NCI-H2107 (cell line): ENCODE measurements at places on chromosomes 11 and 22.

DNA sequence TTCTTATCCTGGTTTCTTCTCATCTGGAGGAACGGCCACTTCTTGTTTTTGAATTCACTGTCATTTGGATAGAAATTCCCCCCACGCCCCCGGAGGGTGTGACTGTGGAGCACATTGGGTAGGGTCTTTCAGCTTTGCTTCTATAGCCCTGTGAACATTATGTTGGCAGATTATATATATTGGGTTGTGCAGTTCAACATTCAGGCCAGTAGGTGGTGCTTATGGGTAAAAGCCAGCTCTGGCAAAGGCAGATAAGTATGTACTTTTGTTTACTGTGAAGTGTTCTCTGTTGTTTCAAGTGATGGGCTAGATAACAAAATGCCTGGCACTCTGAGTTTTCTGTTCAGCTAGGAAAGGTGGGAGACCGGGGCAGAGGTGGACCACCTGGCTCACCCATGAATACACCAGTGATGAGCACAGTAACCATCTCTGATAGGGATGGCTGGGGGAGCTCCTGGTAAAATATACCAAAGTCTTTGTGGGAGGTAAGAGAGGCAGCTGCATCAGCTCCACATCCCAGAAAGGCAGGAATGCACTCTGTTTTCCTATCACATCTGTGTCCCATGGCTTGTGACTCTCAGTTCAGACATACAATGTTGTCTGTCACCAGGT lies 1348.2 kb upstream of the RAG2 start:
- DNase-seq, result no peak

- DNase-seq, result no peak
Observed at GRCh38 chr11:76455331-76455730, 10.5 kb downstream of the EMSY start.

GRCh38 chr11:115580927-115581680 lies 76.9 kb upstream of the CADM1 start:
- no peak for DNase-seq

GRCh38 chr11:94866936-94867795 lies 99.0 kb downstream of the AMOTL1 start:
- DNase-seq, result no peak

- no peak for DNase-seq
Observed at GRCh38 chr11:1339066-1339675, 29.7 kb upstream of the TOLLIP start.

- DNase-seq, result peak; percentile 63
Observed at GRCh38 chr11:45872651-45873356, 12.6 kb upstream of the MAPK8IP1 start.

- DNase-seq, result no peak
Observed at GRCh38 chr11:64742889-64743590, 902 bp downstream of the RASGRP2 start.

GRCh38 chr11:134155946-134156865 lies 67.6 kb downstream of the NCAPD3 start:
- DNase-seq, result no peak

DNA sequence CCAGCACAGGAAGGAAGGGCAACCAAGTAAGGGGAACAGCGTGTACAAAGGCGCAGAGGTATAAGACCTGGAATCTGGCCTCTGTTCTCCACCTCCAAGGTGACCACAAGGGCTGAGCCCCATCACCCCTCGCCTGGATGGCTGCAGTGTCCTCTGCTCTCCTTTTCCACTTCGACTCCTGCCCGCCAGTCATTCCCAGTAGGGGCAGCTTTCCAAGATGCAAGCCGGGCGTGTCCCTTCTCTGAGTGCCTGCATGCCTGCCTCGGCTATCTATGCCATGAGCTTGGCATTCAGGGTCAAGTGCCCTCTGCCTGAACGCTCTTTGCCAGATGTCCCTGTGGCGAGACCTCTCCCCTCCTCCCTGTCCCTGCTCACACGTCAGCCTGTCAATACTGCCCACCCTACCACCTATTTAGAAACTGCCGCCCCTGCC lies 17.0 kb downstream of the FADS3 start:
- no peak for DNase-seq

DNA sequence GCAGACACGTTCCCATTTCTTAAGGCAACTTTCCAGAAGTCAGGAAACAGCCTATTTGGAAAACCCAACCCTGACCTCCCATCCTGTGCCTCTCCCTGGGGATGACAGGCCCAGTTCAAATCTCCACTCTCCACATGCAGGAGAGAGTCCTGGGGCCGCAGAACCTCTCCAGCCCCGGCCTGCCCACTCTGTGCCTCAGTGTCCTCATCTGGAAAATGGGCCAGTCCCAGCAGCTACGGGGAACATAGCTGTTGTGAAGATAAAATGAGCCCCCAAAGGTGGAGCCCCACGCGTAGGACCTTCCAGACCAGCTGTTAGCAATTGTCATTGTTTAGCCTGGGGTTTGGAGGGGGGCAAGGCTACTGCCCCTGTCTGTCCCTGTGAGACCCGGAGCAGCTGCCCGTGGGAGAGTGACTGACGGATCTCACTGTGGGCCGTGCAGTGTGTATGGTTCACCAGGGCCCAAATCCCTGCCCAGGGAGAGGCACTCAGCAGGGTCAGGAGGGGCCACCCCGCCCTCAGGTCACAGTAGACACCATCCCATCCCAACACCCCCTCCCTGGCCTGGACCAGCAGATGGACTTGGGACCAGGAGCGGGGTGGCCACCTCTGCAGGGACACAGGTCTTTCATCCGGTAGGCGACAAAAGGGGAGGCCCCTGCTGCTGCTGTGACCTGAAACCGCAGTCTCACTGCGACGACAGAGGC lies 145.9 kb downstream of the CTTN start:
- no peak for DNase-seq

- DNase-seq, result no peak
Observed at GRCh38 chr11:1717745-1718144, 20.8 kb downstream of the KRTAP5-6 start.

GRCh38 chr22:26466196-26466595 lies 17.4 kb downstream of the HPS4 start:
- no peak for DNase-seq

DNA sequence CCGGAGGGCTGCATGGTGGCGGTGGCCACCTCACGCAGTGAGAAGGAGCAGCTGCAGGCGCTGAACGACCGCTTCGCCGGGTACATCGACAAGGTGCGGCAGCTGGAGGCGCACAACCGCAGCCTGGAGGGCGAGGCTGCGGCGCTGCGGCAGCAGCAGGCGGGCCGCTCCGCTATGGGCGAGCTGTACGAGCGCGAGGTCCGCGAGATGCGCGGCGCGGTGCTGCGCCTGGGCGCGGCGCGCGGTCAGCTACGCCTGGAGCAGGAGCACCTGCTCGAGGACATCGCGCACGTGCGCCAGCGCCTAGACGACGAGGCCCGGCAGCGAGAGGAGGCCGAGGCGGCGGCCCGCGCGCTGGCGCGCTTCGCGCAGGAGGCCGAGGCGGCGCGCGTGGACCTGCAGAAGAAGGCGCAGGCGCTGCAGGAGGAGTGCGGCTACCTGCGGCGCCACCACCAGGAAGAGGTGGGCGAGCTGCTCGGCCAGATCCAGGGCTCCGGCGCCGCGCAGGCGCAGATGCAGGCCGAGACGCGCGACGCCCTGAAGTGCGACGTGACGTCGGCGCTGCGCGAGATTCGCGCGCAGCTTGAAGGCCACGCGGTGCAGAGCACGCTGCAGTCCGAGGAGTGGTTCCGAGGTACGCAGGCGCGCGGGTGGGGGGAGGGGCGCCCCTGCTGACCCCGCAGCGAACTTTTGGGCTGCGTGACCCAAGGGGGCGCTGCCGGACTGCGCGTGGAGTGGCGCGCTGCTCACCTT lies 670 bp downstream of the NEFH start:
- no peak for DNase-seq

DNA sequence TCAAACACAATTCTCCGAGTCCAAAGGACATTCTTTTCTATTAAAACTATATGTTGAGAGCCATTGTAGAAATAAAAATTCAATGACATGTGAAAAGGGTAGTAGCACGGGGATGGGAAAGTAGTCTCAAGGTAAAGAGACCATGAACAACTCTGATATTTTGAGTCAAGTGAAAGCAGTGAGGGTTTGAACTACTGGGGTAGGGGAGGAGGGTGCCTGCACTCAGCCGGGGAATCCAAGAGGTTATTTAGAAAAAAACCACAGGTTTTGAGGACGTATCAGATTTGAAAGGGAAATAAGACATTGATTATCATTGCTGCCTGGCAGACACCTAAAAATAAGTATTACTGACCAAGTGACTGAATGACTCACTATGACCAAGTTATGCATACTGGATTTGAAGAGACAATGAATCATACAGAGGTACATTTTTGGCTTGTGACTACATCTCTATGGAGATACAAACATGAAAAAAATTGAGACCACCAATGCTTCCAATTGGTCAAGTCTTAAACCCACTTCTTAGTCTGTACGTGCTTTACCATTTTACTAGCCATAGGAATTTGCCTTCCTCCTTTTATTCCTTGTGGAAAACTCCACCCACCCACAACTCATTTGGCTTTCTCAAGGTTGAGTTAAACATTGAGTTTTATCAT lies 2.2 kb upstream of the OR52H1 start:
- no peak for DNase-seq

DNA sequence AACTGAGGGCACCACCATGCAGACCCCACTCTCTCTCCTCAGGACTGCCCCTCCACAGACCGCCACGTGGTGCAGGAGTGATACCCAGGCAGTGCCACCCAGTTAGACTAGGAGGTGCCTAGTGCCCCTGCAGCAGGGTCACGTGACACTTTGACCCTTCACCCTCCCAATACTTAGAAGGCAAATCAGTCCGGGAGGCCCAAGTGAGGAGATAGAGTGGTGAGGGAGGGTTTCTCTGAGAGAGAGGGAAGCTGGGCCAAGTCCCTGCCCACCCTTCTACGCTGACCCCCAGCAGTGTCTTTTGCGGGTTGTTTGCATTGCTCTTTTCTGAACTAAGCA lies 84.6 kb downstream of the BUD13 start:
- DNase-seq, result no peak

DNA sequence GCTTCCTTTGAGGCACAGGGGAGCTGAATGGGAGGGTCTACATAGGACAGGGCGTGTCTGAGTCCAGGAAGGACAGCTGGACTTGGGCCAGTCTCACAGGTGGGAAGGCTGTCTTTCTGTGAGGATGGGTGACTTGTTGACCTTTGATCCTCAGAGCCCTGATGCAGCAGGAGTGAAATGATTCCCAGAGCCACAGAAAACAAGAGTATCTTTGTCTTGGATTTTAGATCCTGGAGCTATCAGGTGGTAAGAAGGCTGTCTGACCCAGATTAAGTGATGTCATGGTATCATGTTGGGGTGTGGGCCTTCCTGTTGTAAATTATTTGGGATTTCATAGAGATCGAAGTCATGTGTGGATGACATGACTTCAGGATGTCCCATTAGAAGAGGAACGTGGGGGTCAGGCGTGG lies 15.0 kb downstream of the PTPRJ start:
- DNase-seq, result no peak

GRCh38 chr22:36332623-36333332 lies 55.0 kb downstream of the MYH9 start:
- no peak for DNase-seq

GRCh38 chr11:107666911-107667613 lies 44.8 kb downstream of the SLN start:
- no peak for DNase-seq

- no peak for DNase-seq
Observed at GRCh38 chr11:95140397-95141033, 50.9 kb downstream of the ENDOD1 start.

- no peak for DNase-seq
Observed at GRCh38 chr11:109648804-109649203, 226.8 kb downstream of the C11orf87 start.

DNA sequence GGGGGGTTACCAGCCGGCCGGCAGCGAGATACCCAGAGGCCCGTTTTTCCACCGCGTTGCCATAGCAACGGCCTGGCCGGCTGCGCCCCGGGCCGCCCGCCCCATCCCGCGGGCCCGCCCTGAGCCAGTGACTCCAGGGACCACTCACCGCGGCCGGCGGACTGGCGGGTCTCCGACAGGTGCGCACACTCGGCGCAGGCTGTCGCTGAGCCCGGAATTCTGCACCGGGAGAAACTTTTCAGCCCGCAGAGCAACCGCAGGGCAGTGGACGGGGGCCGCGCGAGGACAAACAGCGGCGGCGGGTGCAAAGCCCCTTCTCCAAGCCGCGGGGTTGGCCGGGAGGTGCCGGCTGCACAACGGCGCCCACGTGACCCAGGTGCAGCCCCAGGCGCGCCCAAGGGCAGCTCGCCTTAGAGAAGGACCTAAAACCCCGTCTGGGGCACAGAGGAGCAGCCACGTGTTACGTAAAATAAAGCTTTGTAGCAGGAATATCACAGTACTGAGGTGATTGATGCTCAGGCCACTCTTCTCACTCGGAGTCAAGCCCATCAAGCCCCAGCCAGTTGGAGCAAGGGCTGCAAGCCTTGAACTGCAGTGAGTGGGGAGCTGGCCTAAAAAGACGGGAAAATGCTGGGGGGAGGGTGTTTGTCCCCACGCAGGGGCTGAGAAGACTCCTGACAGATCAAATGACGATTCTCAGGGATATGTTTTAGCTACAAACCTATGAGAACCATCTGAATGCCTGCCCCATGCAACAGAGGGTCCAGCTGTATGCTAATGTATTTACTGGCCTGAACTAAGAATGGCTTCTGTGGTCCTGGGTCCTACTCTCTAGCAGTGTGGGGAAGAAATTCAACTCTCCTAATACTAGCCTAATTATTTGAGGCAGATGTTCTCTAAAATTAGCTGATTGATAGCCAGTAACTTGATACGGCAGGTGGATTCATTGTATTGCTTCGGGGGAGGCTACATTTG lies at the start of gene STK33:
TSS of gene STK33 (minus strand) at position 294 of the 975 bp plus-strand sequence. CDS start 119,323 bp downstream, outside the sequence.
- peak; percentile 60 for DNase-seq

GRCh38 chr11:4006946-4007680 lies 87.5 kb upstream of the RRM1 start:
- no peak for DNase-seq

DNA sequence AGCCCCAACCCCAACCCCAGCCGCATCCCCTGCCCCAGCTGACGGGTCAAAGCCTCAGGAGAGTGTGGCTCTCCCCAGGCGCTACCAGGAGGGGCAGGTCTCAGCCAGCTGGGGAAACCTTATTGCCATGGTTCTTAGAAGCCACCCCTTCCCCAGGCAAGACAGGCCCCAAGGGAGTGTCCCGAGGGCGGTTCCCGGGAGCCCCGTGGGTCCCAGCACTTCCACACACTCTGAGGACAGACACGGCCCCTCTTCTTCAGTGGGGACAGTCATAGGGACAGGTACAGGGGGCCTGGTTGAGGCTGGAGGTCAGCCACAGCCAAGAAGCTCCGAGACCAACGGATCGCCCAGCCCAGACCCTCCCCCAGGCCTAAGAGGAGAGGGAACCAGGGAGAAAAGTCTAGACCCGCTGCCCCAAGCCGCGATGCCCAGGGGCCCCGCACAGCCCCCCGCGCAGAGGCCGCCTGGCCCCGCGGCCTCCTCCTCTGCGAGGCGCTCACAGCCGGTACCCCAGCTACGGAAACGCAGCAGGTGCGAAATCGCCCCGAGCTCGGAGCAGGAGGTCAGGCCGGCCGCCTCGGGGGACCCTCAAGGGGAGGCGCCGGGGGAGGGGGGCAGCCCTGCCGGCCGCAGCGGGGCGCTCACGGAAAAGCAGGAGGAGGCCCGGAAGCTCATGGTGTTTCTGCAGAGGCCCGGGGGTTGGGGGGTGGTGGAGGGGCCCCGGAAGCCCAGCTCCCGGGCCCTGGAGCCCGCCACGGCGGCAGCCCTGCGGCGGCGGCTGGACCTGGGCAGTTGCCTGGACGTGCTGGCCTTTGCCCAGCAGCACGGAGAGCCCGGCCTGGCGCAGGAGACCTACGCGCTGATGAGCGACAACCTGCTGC lies 2.6 kb downstream of the KLHDC7B start:
- no peak for DNase-seq
